ENCODE measurements at places on chromosomes 11 and 22.

DNA sequence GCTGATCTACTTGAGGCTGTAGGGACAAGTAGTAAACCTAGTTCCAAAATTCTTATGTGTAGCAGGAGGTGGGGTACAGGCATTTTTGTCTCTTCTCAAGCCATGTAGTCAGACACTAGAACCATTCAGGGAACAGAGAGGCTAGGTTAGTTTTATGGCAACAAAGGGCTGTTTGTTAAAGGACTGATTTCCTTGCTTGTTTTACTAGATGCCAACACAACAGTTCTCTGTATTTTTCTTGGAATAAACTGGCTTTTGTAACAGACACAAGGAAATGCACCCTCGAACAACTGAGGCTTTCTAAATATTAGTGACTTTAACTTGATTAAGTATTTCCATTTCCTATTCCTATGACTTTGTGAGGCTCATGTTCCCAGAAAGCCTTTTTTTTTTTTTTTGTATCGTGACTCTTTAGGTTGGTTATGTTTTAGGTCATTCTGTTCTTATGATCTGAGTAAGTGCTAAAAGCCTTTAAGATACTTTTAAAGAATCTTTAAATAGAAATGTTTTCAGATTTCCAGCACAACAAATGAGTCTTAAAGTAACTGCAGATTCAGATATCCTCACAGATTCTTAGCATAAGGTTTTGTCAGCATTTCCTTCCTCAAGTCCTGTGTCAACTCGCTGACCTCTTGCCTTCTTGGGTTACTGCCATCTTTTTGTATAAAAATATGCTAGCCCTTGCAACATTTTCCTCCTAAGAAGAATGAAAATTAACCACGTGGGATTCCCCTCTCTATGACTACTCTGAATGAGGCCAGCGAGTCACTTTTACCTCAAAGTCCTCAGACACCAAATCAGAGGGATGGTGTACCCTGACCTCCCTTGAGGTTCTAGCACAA, 92.5 kb downstream of the CCDC83 start:
- no peak for DNase-seq

DNA sequence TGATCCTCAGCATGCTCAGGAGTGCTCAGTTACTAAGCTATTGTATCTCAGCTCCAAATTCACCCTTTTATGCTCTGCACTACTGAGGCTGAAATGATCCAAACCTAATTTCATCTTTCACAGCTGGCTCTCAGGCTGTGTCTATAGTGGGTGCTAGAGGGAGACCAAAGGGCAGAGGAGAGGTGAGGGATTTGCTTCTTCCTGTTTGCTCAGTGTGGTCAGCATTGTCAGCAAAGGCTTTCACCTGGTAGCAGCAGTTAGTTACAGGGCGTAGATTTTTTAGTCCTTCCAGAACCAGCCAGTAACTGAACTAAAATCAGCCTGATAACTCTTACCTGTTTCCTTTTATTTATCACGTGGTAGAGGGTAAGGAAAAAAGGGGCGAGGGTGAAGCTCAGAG, 33.2 kb downstream of the XRCC6 start:
- DNase-seq, result no peak

DNA sequence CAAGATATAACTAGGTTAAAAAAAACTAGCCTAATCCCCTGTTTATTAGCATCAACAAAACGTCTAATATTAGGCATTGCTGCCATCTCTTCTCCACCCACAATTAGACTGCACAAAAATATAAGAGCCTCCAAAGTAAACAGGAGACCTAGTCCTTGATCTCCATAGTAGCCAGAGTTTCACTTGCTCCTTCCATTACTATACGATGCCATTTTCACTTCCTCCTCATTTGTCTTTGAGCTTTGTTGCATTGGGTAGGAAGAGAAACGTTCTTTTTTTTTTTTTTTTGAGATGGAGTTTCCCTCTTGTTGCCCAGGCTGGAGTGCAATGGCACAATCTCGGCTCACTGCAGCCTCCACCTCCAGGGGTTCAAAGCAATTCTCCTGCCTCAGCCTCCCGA, 42.3 kb upstream of the RDX start:
- DNase-seq, result no peak

GRCh38 chr11:35905646-35906276, 38.1 kb upstream of the LDLRAD3 start:
- DNase-seq, result no peak

DNA sequence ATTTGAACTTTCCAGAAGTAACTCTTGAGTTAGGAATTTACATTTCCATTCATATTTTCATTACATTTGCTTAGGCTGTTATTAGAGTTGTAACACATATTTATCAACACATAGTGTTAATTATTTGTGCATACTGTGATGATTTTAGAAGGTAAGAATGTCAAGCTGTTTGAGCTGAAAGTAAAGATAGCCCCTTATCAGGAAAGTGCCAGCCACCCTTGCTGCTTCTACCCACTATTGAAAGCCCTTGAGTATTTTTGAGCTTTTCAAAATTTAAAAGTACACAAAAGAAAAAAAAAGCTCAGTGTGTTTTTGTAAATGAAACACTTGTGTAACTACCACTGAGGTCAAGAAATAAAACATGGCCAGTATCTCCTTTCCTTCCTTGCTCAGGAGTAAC, 8.0 kb downstream of the APLP2 start:
- no peak for DNase-seq

GRCh38 chr11:67027483-67027930, 4.6 kb downstream of the SYT12 start:
- no peak for DNase-seq

DNA sequence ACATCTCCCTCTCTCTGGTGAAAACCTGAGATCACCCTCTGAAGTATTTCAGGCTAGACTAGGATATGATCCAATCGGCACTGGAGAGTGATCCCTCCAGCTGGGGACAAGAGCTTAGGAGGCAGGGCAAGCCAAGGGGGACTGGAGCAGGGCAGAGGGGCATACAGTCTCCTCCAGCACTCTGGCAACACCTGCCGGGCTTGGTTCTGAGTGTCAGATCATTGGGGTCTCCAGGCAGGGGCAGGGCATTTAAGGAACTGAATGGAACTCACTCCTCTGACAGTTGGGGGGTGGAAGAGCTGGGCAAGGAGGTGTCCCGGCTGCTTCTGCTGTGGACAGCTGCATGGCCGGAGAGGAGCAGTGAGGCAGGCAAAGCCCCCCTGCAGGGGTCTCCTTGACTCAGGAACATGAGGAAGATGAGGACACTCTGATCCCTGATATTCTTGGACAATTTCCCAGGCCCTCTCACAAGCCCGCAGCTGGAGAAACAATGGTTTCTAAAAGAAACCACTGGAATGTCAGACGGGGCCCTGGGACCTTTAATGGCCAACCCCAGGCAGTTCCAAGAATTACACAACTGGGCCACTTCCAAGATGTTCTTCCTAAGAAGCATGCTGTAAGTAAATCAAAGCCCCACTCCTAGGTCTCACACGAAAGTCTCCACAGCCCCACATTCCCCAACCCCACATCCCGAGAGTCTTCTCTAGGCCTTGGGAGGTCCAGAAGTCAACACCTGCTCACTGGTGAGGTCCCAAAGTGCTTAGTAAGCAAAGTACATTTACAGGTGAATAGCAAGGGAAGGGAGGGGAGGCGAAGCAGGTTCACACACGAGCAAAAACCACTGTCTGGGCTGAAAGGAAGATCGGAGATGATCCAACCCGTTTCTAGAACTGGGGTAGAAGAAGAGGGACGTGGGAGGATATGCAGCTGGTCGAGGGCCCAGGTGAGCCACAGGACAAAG, 1.2 kb upstream of the CCDC86 start:
- no peak for DNase-seq

DNA sequence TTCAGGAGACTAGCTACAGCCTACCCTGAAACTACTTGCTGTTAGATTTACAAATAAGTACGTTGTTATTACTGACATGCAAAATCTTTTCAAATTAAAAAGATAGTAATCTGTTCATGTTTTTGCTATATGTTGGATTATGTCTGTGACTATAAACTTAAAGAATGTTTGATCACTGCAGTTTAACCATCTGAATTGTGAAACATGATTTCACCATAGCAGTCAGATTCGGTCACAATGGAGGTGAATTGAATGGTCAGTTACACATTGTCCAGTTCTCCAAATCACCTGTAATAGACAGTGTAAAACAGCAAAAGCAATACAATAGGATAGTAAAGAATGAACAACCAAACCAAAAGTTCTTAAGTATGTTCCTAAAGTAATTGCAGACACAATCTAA, 43.3 kb downstream of the CCDC83 start:
- DNase-seq, result no peak

DNA sequence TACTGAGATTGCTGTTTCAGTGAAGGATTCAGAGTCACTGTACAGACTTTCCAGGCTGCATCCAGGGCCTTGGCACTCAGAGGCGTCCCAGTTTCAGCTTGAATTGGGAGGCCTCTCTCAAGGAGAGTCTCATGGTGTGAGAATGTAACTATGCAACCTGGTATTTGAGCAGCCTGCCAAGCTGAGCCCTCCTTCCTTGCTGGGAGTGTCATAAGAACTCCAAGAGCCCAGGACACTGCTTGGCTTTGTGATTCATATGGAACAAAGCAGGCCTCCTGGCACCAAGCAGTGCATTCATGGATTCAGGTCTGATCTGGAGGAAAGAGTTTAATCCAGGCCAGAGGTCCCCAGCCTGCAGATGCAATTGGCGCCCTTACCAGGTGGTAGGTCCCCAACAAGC, 171.7 kb downstream of the DBX1 start:
- DNase-seq, result no peak

DNA sequence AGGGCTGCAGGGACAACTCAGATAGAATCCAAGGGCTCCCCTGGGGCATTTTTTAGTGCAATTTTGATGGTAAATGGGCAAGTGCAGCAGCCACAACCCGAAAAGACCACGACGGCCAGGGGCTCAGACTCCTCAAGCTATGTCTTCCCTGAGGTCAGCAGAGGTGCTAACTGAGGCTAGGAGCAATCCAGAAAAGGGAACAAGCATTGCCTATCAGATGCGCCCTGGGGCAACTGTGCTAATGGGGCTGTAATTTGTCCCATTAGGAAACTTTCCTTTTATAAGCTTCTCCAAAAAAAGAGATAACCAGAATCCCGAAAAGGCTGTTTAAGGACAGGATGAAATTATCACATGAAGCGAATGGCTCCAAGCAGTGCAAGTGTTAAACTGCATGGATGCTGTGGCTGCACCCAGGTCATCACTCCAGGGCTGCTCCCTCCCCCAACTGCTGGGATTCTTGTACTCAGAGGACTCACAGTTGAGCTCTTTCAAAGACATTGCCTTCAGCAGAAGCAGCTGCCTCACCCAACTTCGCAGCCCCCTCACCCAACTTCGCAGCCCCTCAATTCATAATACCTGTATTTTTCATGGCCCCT, 2.8 kb upstream of the CD3E start:
- DNase-seq, result no peak

- DNase-seq, result no peak
Measured at GRCh38 chr11:42996421-42997307, 315.1 kb upstream of the API5 start.
